ENCODE measurements at places on chromosomes 1 and 21.

- peak; percentile 75 for DNase-seq
Measured at GRCh38 chr1:28296401-28297261, 32.2 kb upstream of the MED18 start.

- DNase-seq, result no peak
Measured at GRCh38 chr1:189409774-189410173, 1067.9 kb downstream of the BRINP3 start.

- DNase-seq, result no peak
Measured at GRCh38 chr1:77039739-77040138, 172.5 kb downstream of the ST6GALNAC5 start.

DNA sequence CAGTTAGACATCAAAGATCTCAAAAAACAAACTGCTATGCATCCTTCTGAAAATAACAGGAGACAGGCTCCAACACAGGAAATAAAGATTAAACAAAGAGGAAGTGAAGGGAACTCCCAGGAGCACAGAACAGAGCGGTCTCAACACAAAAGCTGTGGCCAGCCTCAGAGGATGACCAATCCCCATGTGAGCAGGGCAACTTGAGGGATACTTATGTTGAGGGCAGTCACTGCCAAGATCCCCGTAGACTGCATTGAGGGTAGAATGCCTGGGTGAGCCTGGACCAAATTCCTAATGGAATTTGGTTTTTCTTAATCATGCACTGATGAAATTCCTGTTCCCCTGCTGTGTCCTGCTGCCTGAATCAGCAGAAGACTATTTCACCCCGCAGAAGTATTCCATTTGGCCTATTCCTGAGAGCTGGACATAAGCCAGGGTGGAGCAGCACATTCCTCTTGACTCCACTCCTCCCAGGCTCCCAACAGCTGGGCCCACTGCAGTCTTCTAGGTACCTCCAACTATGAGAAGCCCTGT lies 49.0 kb downstream of the JAK1 start:
- DNase-seq, result no peak

DNA sequence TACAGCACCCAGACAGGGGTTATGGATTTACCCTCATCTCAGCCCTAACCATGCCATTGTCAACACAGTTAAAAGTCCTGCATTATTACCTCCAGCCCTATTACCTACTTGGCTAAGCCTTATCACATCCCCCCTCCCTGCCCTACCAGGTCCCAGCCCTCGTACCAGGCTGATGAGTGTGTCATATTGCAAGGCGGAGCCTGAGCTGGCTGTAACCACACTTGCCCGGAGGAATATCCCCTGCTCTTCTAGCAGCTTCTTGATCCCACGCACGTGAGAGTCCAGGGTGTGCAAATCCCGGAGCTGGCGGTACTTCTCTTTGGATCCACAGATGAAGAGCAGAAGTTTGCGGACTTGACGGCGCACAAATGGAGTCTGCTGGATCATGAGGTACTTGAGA lies 87.4 kb downstream of the UBR4 start:
- DNase-seq, result no peak

DNA sequence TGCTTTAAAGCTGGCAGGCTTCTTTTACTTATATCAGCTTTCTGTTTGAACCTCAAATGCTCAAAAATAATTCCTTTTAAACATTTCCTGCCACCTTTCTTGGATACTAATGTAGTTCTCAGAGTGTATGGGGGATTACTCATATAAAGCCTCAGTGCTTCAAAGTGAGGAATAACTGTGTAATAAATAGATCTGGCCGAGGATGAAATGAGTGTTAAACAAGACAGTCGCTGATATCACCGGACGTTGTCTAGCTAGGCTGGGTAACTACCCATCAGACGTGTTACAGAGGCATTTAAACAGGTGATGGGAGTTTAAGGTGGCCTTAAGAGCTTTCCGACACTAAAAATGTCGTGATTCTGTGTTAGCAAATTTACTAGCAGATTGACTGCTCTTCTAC lies 53.1 kb downstream of the VANGL2 start:
- DNase-seq, result no peak

- DNase-seq, result no peak
Measured at GRCh38 chr21:27329255-27329851, 362.5 kb upstream of the ADAMTS5 start.

DNA sequence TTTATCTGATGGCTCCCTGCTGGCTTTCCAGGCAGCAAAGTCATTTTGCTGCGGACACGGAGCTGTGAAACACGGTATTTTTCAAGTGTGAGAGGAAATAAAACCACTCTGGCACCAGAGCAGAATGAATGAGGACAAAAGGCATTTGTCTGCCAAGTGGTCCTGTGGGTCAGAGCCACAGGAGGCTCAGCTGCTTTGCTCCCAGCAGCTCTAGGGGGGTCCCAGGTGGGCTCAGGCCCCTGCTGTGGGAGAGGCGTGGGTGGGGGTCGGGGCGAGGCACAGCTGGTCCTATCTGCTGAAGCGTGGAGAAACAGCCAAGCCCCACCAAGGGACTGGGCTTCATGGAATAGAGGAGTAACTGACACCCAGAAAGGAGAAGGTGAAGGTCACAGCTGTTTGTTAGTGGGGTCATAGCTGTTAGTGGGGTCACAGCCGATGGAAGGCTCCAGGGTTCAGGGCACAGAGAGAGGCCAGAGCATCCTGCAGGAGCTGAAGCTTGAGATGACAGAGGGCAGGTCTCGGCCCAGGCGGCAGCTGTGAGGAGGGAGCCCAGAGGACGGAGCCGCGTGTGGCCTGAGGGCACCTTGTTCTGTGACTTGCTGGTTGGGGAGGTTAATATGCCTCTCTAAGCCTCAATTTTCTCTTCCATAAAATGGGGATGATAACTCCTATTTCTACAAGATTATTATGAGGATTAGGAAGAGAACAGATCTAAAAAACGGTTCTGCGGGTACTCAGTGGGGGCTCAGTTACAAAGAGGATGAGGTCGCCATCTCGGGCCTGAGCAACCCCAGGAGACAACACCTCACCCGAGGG lies 7.1 kb downstream of the KIF17 start:
- no peak for DNase-seq

All from HAP-1 (cell line).